Dermis blood vessel endothelial cell (primary cell): ENCODE measurements at places on chromosomes 2 and 18. TPM values are rescaled to one million over a fixed set of nuclear protein-coding genes. Genes with fewer than 3 reads are reported as not detected.

The HAAO gene
- not detected in 2 replicates for total RNA-seq

The TUBA4B gene
- total RNA-seq, result 0.09 TPM in 1 of 2 replicates, not detected in the other

The C2orf66 gene
- under 0.01 and 0.14 TPM in 2 replicates for total RNA-seq

The ANO7 gene
- 0.34 and 1.1 TPM in 2 replicates for total RNA-seq

The OSR1 gene
- 0.09 and 0.17 TPM in 2 replicates for total RNA-seq

The MEP1B gene
- not detected in 2 replicates for total RNA-seq
